ENCODE measurements at places on chromosomes 16 and 17.
A peak's percentile ranks its signal among the peaks of the same experiment; 100 is the strongest.

DNA sequence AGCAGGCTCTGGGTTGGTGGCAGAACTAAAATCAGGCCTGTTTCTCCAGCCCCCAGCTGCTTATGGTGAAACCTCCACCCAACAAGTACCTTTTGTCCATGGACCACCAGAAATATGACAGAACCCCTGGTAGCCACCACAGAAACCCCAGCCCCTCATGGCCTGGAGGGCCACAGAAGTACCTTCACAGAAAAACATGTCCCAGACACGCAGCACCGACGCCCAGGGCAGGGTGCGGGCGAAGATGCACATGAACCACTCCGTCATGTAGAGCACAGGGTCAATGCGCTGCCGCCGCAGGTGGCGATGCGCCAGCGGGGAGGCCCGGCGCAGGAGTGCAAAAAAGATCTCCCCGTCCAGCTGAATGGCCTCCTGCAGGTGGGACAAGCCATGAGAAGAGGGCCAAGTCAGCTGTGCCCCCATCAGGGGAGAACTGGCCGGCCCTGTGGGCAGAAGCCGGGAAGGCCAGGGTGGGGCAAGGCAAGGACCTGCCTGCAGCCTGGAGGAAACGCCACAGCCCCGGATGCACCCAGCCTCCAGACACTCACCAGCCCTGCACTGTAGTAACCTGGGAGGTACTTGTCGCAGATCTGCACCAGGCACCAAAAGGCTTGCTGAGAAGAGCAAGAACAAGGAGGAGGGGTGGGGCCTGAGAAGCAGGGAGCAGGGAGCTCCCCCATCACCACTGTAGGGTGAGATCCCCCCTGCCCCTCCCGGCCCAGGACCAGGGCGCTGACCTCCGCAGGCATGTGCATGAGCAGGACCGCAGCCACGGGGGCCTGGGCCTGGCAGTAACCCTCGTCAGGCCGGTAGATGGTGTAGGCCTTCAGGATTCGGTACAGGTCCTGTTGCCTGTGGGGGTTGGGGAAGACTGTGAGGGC is 4.1 kb upstream of the CD2BP2 start:
- ATAC-seq = no peak

- no peak for ATAC-seq
Observed at GRCh38 chr17:32490101-32490482, 3.3 kb downstream of the CDK5R1 start.

GRCh38 chr17:7466639-7467341 is 12.6 kb downstream of the ZBTB4 start:
- ATAC-seq = no peak

DNA sequence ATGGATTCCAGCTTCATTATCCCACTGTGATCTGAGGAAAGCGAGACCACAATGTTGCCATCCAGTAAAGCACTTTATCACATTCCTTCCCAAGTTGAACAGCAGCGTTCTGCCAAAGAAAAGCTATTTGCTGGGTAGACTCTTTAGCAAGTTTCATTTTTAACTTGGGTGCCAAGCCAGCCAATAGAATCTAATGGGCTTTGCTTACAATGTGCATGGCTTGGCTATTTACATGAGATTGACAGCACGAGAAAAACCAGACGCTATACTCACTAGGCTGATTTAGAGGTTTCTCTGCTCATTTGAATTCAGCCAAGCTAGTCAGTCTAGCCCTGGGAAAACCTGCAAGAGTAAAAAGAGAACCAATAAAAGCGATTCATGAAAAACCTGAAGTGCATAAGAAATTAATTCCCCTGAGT is 108.9 kb downstream of the CDH13 start:
- peak; percentile 47 for ATAC-seq

DNA sequence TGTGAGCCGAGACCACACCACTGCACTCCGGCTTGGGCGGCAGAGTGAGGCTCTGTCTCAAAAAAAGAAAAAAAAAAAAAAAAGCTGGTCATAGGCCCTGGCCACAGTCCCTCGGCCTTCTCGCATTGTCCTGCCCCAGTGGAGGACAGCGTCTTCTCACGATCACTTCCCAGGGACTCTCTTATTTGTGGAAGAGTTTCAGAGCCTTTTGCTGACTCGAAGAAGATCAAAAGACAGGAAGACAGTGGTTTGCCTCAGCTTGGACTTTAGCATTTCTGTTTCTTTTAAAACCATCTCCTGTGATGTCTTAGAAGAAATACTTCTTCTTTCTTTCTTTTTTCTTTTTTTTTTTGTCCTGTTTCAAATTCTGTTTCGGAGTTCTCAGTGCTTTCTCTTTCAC is 210.0 kb downstream of the FTO start:
- no peak for ATAC-seq

- no peak for ATAC-seq
Observed at GRCh38 chr17:44110011-44110686, 13.3 kb downstream of the HDAC5 start.

DNA sequence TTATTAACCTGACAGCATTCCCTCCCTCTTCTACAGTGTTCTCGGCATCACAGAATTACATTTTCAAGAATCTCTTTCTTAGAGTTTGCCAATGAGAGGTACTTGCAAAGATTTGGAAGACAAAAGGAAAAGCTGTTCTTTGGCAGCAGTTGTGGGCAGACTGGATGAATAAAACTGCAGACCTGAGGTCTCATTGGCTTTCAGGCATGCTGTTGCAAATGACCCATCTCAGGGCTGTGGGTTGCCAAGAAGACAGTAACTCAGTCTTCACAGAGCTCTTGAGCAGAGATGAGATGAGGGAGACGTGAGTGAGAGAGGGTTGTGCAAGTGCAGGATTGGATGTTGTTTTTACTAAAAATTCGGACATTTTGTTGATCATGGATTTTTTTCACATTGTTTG is 11.3 kb upstream of the USP31 start:
- no peak for ATAC-seq

GRCh38 chr17:70773258-70773657 is 603.9 kb downstream of the KCNJ2 start:
- ATAC-seq = no peak

DNA sequence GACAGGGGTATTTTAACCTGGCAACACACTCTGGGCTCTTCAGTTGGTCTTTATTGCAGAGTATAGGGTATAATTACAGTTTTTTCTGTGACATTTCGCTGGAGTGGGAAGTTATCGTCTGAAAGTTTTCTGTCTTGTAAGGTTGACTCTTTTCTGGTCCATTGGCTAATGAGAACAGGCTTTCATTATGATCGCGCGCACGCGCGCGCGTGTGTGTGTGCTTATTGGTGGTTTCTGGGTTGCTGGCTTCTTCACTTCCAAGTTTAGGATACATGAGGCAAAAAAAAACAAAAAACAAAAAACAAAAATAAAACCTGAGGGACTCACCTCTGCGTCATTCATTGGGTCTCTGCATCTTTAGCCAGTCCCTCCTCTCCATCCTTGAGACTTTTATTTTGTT is 68.7 kb upstream of the MYOCD start:
- ATAC-seq = no peak

DNA sequence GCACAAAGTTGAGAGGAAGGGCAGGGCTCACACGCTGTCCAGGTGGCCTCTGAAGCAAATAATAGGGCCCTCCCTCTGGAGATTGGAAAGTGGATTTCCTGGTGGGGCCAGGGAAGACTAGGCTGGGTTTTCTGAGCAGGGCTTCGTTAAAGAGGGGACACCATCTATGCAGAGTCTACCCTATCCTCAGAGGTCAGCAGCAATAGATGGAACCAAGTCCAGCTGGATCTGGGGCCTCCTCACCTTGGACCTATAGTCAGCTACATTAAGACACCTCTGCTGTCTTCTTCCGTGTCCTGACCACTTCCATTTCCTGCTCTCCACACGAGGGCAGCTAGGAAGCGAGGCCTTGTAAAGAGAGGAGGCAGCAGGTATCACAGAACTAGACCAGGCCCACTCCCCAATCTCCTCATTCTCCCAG is 14.7 kb upstream of the ST6GALNAC1 start:
- ATAC-seq = no peak

DNA sequence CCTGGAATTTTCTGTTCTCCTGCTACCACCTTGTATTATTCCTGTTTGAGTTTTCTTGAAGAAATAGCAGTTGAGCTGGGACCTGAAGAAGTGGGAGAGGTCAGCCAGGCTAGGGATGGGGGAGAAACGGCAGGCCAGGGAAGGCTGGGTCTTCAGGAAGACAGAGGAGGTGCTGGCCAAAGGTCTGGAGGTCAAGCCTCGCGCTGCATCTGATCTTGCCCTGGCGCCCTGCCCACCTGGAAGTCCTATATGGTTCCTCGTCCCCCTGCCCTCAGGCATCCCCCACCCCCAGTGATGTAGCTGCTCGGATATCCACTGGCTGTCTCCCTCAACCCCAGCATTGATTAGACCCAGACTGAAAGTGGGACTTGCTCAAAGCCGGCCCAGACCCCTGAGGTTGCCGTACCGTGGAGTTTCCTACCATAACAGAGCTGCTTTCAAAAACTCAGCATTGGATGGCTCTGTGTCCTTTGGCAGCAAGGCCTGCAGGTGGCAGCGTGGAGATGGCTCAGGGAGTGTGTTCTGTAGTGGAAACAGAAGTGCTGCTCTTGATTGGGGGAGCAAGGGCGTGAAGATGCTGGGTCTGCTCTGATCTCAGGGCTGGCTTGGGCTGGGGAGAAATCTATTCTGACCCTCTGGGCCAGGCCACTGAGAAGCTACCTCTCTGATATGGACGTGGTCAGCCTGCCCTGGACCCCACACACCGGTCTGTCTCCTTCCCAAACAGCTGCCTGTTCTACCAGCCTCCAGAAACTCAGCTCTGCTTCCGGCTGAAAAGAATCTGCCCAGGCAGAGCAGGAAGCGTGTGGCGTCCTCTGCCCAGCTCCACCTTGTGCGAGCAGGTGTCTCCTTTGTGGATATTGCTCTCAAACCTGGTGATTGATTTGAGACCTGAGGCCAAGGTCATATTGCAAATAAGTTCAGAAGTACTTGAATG is 107.0 kb upstream of the CACNG5 start:
- ATAC-seq = peak; percentile 87

- no peak for ATAC-seq
Observed at GRCh38 chr16:70688246-70688742, 2.4 kb upstream of the MTSS2 start.

GRCh38 chr16:84266451-84266850 is 26.6 kb upstream of the KCNG4 start:
- ATAC-seq = peak; percentile 78

DNA sequence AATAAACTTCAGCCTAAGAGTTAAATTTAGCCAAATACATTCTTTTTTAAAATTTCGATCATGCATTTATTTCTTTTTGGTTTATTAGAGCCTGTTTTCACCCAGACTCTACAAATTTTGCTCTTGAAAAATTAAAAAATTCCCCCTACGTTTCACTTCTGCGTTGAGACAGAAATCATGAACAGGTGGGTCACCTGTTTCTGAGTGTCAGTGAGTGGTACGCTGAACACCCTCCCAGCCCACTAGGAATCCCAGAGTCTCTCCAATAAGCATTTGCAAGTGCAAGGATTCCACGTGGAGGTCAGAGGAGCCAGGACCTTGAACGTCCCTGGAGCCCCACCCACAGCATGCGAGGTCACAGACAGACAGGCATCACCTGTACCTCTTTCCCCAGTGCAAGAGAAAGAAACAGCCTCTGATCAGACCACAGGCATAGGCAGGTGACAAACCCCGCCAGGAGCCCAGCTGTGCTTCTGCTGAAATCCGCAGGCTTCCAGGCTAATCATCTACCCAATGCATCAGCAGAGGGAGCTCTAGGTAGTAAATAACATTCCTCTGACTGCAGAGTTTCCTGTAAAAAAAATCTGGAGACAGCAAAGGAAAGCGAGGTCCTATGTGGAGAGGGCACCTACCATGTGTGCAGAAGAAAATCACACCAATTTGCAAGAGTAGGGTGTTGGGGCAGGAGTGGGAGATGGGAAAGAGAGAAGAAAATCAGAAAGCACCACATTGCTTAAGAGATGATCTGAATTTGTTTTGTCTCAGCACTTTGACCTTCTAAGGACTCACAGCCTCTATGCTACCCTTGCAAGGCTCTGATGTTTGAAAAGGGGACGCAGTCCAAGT is 5.9 kb upstream of the XYLT1 start:
- ATAC-seq = peak; percentile 91

- no peak for ATAC-seq
Observed at GRCh38 chr17:34762078-34762477, 182.7 kb downstream of the TMEM132E start.

DNA sequence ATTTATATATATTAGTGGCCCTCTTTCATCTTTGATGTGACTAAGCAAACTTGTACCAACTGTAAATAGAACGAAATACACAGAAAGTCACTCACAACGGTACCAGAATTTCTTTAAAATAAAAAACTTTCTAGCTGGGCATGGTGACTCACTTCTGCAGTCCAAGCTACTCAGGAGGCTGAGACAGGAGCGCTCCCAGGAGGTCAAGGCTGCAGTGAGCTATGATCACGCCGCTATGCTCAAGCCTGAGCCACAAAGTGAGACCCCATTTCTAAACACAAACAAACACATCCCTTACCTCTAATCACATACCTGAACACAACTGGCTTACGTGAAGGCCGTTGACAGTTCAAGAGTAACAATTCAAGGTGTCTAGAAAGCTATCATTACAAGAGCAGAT is 29.7 kb downstream of the STAT5B start:
- ATAC-seq = no peak

Data from motor neuron (in vitro differentiated cells).